Jurkat, Clone E6-1 (cell line): ENCODE measurements at places on chromosomes 12 and 14.

DNA sequence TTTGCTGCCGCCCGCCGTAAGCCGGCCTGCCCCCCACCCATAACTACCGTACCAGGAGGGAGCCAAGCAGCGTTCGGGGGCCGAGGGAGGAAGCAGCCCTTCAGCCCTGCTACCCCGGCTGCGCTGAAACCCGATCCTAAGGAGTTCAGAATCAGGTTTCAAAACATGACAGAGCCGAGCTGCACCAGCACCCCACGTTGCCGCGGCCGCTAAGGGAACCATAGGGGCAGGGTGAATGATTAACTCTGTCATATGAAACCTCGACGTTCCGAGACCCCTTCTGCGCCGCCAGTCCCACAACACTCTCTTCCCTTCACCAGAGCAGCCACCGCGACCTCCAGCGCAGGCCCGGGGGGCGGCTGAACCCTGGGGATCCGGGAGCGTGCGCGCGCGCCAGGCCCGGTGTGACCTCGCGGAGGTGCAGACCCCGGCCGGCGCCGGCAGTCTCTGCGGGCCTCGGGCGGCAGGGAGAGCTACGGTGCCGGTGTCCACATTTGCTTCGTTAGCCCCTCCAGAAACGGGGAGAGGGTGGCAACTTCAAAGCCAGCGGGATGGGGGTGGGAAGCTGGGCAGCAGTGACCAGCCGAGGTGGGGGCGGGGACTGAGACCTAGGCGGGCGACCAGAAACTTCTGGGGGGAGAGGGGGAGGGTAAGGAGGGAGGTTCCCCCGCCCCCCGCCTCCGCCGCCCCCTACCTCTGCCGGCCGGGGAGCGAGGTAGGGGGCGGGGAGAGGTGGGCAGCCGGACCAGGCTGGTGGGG, 1.6 kb downstream of the SIX4 start:
- no peak for DNase-seq

DNA sequence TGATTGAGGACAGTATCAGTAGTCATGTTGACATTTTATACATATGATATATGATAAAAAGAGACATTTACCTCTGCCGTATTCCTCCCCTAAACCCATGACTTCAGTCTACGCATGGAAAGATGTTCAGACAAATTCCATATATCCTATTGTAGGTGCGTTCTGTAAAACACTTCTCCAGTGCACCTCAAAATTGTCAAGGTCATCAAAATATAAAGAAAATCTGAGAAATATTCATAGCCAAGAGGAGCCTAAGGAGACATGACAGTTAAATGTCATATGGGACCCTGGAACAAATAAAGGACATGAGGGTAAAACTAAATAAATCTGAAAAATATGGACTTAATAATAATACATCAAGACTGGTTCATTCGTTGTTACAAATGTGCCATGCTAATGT, 71.5 kb downstream of the CCER1 start:
- DNase-seq = no peak

DNA sequence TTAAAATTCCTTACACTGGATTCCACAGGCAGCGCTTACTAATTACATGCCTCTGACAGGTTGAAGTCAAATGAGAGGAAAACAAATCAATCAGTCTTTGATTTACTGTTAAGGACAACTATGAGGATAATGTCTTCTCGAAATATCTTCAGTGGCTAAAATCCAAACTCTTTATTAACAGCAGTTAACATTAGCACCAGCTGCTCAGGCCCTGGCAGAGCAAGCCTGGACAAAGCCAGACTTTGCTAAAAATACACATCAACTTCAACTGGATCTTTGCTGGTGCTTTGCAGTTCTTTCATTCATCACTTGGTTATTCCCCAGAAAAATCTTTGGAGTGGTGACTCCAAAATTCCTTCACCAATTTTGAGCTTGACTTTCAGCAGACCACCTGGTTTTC, 98.7 kb downstream of the HECTD4 start:
- DNase-seq = no peak

DNA sequence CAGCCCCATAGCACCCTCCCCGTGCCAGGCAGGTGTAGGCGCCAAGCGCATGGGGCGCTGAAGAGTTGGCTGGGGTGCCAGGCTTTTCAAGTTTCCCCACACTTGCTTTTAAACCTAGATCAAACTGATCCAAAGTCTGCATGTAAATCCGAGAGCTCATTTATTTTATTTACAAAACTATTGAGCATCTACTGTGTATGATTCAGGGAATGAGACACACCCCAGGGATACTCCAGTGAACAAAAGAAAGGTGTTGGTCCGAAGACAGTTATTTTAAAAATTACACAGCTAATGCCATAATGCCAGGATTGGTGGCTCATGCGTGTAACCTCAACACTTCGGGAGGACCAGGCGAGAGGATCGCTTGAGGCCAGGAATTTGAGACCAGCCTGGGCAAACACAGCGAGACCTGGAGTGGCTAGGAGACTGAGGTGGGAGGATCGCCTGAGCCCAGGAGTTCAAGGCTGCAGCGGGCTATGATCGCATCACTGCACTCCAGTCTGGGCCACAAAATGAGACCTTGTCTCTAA, 780 bp upstream of the SLC41A2 start:
- DNase-seq = no peak

GRCh38 chr12:90854136-90854689, 100.8 kb downstream of the CCER1 start:
- peak; percentile 37 for DNase-seq

- DNase-seq = no peak
These were observed at the start of gene P3H3 for GRCh38 chr12:6827982-6828780. P3H3 (plus strand) TSS chr12:6828407; CDS start chr12:6828441, 34 bp downstream.

GRCh38 chr14:85533861-85534291, 3.9 kb downstream of the FLRT2 start:
- DNase-seq = no peak

- no peak for DNase-seq
These were observed 5.4 kb upstream of the DCP1B start for GRCh38 chr12:2009623-2010022.

DNA sequence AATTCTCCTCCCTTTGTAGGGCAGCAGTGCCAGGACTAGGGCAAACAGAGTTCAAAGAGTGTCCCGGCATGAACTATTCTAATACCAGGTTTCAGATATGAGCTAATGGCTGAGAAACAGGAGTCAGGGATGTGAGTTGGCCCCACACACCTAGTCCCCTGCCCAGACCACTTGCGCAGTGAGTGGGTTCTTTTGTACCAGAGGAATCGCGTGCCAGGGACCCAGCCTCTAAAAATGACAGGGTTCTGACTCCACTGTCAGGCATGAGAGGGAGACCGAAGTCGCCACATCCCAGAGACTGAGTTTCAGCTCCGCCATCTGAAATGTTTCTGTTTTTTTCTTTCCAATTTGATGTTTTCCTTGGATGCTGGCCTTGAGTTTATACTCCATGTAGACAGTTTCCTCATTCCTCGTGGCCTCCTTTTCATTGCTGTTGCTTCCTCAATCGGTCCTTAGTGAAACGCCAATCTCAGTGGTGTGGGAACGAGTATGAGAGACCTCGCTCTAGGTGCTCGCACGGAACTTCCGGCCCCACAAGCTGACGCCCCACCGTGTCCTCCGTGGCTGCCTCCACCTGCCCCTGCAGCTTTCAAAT, 31.5 kb downstream of the FBXL14 start:
- no peak for DNase-seq

DNA sequence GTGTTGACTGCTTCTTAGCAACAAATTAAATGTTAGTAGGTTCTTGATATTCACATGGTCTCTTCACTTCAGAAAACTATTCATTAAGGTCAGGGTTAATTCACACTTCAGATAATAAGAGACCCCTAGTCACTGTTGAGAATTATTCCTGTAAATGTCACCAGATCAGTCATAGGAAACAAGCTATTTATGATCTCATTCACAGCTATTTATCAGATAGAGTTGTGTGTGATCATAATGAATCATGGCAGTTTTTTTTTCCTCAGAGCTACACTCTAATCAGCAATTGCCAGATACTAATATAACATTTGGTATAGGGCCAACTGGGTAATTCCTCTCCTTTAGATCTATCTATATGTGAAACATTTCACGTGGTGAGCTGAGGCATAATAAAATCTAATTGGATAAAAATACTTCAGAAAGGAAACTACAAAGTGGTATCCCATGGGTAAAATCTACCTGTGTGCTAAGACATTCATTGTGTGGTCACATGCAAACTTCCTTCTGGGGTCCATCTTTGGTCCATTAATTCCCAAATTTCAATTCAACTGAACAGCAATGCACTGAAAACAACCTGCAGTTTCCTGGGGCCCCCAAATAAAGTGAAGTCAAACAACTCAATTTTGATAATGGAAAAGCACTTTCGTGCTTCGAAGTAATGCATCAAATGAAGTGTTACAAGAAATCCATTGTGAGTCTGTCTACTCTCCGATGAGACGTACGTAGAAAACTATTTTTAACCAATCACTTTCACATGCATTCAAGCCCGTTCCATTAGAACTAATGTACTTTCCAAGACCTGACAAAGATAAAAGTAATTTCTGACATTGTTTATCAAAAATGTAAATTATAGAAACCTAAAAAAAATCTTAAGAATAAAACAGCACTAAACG, 197.0 kb downstream of the ACSS3 start:
- no peak for DNase-seq

DNA sequence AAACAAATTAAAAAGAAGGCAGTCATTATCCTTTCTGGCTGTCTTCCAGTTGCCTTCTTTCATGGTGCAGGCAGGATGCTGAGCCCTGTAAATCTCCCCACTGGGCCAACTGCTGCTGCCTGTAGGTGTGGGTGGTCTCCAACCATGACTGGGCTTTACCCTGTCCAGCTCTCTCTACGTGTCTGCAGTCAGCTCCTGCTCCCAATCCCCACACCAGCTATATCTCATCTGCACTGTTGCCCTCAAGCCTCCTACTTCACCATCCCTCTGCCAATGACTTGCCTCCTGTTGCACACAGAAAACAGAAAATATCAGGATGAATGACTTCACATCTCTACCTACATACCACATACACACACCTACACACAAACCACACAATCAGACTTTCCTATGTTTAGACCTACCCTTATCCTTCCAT, 39.7 kb upstream of the PSMA6 start:
- no peak for DNase-seq

DNA sequence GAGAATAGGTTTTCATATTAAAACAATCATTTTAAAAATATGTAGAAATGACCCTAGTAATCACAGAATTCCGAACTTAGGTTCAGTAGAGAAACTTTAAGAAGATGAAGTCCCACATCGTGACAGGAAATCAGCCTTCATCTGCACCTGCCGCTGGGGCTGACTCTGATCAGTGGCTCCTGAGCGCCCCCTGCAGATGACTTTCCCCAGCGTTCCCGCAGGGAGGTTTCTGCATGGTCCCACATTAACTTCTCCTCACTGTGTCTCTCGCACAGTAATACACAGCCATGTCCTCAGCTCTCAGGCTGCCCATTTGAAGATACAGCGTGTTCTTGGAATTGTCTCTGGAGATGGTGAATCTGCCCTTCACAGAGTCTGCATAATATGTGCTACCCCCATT, 1131.1 kb downstream of the TMEM121 start:
- peak; percentile 82 for DNase-seq

DNA sequence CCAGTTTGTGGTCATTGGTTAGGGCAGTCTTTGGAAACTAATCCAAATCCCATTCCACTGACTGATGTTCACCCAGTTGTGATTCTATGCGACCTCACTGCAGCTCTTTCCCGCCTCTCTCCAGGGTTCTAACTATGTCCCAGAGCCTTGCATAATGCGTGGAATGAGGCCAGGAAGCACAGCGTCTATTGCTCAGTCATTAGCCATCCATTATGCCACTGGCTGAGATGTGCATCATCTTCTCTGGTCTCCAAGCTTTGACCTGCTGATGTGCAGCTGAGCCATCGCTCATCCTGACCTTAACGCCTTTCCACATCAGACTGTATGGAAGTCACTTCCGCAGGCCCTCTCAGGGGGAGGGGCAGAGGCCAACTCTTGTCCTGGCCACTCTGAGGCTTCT, 115.4 kb upstream of the VRK1 start:
- no peak for DNase-seq

DNA sequence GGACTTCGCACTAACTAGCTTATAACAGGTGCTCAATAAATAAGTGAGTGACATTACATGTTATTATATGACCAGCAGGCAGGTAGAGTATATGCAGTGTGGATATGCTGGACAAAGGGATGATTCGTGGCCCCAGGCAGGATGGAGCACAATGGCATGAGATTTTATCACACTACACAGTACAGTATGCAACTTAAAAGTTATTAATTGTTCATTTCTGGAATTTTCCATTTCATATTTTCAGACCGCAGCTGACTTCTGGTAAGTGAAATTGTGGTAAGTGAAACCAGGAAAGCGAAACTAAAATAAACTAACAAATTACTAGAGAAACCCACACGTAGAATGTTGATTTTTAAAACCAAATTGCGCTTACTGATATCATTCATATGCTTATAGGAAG, 3.3 kb downstream of the PARP11 start:
- peak; percentile 17 for DNase-seq

DNA sequence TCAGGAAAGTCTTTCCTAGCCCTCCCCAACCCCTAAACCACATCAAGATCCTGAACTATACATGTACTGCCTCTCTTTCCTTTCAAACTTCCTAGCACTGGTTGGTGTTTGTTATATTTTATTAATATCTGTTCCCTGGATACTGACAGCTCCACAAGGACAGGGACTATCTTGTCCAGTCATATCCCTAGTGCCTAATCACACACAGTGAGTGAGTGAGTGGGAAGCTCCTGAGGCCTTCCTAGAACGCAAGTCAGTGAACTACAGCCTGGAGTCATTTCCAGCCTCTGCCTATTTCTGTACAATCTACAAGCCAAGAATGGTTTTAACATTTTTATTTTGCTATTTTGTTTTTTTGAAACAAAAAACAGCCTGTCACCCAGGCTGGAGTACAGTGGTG, 7.5 kb upstream of the ACTR6 start:
- DNase-seq = no peak

GRCh38 chr14:52825085-52825484, 33.7 kb upstream of the GNPNAT1 start:
- no peak for DNase-seq

GRCh38 chr12:109157986-109158385, 41.6 kb downstream of the ACACB start:
- no peak for DNase-seq

DNA sequence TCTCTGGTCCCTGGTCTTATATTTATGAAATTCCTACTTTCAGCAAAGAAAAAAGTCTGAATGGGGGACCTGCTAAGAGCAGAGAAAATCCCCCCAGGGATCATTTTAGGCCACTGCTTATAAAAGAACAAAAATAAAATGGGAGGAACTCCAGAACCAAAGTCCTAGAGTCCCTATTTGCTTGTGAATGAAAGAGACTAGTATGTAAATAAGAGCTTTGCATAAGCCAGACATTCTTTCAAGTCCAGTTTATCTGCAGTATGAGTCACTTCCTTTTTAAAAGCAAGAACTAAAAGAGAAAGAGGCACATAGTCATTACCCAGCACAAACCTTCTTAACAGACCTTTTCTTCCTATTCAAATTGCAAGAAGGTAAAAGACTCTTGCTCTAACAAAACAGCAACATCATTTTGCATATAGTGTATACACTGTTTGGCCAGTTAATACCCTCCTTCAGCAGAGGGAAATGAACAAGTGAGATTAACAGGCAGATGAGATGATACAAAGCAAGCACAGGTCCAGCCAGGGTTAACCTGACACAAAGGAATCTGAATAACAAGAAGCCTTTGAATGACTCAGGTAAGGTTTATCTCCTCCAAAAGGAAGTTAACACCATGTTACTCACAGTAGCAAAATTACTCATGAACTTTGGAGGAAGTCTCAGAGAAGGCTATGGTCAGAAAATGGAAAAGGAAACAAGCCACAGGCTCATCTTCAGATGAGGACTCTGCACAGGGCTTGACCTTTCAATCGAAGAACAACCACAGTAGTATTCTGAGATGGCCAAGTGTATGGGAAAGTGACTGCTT, 87.3 kb downstream of the PHLDA1 start:
- peak; percentile 15 for DNase-seq
